ENCODE measurements at places on chromosomes 5 and 9.
A peak's percentile ranks its signal among the peaks of the same experiment; 100 is the strongest.

GRCh38 chr9:79883073-79883645, 311.4 kb downstream of the TLE4 start:
- peak; percentile 78 for DNase-seq

DNA sequence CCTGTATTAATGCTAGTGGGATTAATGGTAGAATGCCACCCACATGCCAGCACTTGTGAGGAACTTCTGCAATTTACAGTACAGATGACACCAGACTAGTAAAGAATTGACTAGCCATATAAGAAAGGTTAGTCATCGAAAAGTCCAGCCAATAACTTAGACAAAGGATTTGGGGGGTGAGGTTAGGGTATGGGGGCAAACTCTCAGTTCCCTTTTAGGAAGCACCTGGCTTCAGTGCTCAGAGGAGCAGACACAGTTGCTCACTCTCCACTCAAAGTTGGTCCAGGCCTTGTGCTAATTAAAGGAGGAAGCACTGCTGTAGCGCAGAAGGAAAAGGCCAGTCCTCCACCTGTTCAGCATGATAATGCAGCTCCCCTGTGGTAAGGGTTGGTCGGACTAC, 25.2 kb downstream of the TGFBR1 start:
- no peak for DNase-seq

GRCh38 chr5:93704996-93705395, 36.4 kb downstream of the POU5F2 start:
- DNase-seq = no peak

DNA sequence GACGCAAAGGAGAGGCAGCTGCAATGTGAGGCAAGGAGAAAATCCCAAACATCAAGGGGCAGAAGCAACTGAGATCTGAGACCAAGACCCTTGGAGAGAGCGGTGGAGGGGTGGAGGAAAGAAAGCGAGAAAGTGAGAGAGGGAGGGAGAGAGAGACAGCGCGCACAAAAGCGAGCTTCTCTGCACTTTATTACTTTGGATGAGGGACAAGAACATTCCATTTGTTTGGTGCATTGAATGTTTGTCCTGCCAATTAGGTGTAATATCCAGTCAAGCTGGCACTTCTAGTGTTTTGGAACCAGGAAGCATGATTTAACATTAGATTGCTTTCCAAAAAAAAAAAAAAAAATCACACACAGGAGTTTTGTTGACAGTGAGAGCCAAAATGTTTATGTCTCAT, 1.4 kb downstream of the CAST start:
- DNase-seq = no peak

DNA sequence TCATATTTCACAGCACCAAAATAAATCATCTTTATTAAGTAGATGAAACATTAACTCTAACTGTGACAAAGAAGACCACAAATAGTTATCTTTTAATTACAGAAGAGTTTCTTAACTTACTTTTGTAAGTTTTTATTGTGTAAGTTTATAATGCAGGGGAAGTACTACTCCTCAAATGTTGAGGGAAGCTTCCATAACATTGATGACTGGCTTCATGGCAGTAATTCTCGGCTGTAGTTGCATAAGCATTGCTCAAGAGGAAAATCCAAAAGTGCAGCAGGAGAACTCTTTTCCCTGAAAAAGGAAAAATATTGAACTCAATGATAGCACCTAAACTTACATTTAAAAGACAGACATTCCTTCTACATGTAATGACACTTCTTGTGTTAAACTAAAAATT, 4.6 kb downstream of the TSLP start:
- no peak for DNase-seq

- no peak for DNase-seq
Observed at GRCh38 chr9:91130796-91131318, 230.9 kb downstream of the AUH start.

- DNase-seq = no peak
Observed at GRCh38 chr5:142313682-142314081, 11.1 kb downstream of the SPRY4 start.

DNA sequence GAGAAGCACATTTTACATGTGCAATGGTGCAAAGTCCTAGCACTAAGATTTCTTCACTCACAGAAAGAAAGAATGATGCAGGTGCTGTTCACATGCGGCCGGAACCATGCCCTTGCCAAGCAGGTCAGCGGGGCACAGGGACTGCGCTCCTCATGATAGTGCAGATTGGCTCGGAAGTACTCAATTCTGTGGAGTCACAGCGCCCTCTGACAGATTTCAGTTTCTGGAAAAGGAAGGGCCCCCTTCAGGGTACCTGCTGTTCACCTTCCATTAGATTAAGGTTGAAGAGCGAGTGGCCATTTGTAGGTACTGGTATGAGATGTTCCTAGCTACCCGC, 75.7 kb downstream of the TMC1 start:
- DNase-seq = no peak

GRCh38 chr5:135194573-135195269, 160.7 kb upstream of the PITX1 start:
- DNase-seq = no peak

DNA sequence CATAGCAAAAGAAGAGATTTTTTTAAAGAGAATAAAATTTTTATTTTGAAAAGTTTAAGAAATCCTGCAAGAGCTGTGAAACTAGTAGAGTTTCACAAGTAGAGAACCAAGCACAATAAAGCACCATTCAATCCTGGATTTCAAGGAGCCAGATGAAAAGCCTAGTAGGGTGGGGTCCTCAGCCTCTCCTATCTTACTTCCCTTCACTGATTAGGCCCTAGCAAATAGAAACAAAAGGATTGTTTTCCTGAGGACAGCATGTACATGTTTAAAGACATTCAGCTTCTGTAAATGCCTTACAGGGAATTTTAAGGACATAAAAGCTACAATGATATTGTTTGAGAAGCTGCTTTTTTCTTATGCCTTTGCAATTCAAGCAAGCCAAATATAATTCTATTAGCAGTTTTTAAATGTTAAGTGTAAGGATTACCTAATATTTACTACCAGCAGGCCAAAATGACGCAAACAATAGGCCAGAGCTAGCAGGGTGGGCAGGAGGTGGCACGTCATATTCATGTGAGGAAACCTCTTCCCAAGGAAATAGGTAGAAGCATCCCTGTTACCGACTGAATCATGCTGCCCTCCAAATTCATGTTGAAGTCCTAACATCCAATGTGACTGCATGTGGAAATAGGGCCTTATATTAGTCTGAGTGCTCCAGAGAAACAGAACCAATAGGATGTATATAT, 337.6 kb downstream of the MLLT3 start:
- DNase-seq = no peak

DNA sequence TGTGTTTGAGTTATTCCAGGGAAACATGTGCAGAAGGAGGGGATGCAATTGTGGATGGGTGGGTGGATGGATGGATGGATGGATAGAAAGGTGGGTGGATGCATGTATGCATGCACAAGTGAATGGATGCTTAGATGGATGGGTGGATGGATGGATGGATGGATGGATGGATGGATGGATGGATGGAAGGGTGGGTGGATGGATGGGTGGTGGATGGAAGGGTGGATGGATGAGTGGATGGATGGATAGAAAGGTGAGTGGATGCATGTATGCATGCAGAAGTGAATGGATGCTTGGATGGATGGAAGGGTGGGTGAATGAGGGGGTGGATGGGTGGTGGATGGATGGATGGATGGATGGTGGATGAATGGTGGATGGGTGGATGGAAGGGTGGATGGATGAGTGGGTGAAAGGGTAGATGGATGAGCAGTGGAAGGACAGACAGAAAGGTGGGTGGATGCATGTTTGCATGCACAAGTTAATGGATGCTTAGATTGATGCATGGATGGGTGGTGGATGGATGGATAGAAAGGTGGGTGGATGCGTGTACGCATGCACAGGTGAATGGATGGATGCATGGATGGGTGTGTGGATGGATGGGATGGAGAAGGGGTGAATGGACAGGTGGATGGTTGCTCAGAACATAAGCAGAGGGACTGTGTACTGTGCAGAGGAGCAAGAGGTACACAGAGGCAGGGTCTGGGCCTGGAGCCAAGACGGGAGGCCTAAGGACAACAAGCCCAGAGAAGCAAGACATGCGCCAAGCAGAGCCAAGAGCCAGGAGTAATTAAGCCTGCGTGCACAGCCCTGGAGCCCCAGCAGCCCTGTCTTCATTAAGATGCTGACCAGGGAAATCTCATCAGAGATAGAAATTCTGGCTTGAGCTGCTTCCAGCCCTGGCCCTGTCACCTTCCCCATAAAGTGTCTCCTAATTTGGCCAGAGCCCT, 84.6 kb upstream of the PPP1R26 start:
- no peak for DNase-seq

DNA sequence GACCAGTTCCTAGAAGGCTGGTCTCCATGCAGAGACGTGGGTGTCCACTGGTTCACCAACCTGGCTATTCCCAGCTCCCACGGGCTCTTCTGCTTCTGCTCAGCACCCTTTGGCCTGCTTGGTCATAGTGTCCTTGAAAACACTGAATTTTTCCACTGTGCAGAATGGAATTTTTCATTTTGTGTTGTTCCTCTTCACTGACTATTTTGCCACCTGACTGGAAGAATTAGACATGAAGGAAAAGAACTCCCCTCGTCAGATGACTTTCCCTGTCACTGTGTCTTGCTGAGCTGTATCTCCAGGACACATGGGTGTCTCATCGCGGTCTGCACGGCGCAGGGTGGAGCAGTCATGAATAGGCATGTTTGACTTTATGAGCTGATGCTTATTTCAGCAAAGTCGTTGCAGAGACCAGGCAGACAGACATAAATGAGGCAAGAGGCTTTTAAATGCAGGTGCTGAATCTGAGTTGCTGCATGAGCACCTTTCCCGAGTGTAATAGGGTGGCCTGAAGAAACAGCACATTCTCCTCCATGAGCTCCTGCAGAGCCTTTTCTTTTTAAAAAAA, 50.2 kb upstream of the SEMA4D start:
- DNase-seq = no peak

GRCh38 chr9:108845507-108845906, 10.3 kb downstream of the ACTL7B start:
- DNase-seq = no peak

- peak; percentile 35 for DNase-seq
Observed at GRCh38 chr9:104091708-104092107, 2.4 kb upstream of the SMC2 start.

DNA sequence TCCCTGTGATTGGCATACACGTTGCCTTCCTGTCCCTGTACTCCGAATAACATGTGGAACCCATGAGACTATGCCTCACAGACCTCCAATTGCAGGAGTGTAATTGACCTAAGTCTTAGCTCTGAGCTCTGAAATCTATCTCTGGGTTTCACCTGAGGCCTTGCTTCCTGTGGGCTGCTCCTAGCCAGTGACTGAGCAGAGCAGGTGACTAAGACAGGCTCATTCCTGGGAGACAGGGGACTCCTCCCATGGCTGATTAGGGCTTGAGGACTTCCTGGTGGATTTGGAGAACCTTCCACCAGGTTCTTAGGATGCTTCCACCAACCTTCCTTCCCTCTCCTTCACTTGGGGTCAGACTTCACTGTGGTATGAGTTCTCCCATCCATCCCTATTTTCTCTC, 22.3 kb upstream of the MIER3 start:
- DNase-seq = no peak

GRCh38 chr9:27679338-27679737, 106.1 kb upstream of the C9orf72 start:
- DNase-seq = no peak

GRCh38 chr5:138950421-138951031, 75.4 kb upstream of the LRRTM2 start:
- DNase-seq = no peak

DNA sequence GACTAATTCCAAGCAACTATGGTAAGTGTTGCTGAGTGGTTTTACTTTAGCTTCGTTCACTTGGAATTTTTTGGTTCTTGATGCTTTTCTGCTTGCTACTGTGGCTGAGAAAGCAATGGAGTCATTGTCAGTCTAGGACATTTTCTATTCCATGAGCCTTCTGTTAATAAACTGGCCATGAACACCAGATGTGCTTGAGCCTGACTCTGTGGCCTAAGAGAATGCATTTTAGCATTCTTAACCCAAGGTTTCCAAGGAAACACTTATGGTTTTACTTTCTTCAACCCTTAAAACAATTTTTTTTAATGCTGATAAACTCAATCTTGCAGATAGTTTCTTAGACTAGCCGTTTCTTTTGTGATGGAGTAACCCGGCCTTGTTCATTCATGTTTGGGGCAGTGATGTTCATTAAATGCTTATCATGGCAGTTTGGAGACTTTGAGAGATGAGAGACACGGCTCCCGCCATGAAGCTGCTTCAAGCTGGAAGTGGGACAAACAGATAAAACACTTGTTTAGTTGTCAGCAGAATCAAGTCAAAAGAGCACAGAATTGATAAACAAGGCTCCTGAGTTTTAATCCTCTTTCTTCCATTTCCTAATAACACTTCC, 42.4 kb downstream of the OSTF1 start:
- no peak for DNase-seq

DNA sequence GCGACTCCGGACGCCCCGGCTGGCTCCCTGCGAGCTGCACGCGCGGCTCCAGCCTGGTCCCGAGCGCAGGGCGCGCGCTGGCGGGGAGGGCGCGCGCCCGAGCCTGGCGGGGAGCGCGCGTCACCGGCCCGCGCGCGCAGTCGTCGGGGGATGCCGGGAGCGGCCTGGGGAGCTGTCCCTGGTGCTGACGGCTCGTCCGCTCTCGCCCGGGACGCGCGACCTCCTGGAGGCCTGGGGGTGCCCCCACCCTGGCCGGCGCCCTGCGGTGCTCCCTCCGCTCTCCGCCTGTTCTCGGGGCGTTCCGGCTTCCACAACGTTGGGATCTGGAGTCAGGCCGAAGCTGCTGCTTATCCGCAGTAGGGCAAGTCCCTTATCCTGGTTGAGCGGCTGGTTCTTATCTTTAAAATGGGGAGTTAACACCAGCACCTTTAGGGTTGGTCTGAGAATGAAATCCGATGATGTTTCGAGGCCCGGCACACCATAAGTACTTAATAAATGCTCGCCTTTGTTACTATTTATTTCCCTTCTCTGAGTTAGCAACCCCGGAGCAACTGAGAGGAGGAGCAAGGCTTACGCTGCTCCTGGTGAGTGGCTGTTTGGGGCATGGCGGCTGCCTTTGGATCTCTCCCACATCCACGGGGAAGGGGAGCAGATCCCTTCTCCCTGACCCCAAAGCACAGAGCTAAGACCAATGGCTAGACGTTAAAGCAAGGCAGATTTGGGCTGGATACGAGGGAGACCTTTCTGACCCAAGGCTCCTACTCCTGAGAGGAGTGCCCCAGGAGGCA, at the start of gene FAM163B:
TSS of gene FAM163B (minus strand) at position 79 of the 788 bp plus-strand sequence. CDS start 29,166 bp downstream, outside the sequence.
- DNase-seq = peak; percentile 56

DNA sequence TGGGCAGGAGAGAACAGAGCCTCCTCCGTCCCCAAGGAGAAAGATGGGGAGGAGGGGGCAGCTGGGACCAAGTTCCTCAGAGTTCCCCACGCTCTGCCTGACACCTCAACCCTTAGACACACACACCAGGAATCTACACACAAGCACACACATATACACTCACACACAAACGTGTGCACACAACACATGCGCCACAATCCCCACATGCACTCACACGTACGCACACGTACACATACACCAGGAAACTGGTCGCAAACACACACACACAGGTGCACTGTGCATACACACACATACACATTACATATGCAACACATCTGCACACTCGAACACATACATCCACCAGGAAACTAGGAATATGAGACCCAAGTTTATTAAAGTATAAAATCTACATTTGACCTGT, 50.4 kb downstream of the ROR2 start:
- no peak for DNase-seq

Measured in activated CD8-positive, alpha-beta T cell treated with anti-CD3 and anti-CD28 coated beads, Interleukin-2, amount 10 ng/mL, durations not matched to agents 7 days and 5 days (primary cell).